ENCODE measurements at places on chromosomes 16 and 17.
A peak's percentile ranks its signal among the peaks of the same experiment; 100 is the strongest.

DNA sequence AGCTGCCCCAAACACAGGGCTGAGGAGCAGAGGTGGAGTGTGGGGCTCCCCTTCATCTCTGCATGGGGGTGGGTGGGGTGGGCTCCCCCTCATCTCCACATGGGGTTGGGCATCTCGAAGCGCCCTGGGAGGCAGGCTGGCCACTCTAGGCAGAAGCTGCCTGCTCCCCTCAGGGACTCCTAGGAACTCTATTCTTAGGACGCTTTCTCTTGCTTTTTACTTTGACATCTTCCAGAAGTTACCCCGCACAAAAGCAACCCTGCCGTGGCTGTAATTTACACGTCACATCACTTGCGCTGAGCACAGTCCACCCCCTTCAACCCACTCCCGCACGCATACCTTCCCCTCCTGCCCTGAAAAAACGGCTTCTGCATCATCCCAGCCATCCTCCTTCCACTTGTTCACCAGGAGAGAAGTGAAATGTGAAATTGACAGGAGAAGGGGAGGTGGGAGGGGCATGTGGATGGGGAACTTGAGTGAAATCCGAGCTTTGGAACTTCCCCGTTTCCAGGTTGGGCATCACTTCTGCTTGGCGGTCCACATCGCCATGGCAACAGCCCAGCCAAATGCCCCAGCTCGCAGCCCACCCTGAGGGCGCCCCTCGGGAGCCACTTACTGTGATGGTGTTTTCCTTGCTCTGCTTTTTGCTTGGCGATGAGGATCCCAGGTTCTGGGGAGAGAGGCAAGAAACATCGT lies 53.7 kb upstream of the RCVRN start:
- no peak for DNase-seq

DNA sequence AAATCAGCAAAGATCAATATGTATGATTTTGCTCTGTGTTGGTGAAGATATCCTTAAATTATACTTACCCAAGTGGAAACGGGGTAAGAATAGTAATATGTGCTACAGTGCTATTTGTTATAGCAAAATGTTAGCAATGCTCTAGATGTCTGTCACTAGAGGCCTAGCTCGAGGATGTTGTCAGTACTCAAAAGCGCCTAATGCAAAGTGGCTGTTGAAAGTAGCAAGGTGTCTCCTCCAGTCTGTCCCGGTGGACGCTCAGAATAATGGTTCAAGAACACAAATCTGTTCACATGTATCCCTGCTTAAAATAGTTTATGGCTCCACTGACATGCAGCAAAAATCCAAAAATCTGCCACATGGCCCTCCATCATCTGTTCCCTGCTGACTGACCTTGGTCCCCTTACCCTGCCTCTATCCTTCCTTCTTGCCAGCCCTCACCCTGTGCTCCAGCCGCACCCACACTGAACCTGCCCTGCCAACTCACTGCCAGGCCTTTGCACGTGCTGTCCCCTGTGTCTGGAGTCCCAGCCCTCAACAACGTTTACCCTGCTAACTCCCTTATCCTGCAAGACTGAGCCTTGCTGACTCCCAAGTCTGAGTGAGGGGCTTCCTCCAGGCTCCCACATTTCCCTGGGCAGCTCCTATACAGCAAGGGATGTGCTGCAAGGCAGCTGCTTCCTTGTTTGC lies 9.6 kb upstream of the RNF112 start:
- no peak for DNase-seq

GRCh38 chr17:19369107-19369778 lies 6.7 kb upstream of the B9D1 start:
- DNase-seq = no peak

GRCh38 chr17:4177806-4178205 lies 34.8 kb downstream of the CYB5D2 start:
- no peak for DNase-seq

DNA sequence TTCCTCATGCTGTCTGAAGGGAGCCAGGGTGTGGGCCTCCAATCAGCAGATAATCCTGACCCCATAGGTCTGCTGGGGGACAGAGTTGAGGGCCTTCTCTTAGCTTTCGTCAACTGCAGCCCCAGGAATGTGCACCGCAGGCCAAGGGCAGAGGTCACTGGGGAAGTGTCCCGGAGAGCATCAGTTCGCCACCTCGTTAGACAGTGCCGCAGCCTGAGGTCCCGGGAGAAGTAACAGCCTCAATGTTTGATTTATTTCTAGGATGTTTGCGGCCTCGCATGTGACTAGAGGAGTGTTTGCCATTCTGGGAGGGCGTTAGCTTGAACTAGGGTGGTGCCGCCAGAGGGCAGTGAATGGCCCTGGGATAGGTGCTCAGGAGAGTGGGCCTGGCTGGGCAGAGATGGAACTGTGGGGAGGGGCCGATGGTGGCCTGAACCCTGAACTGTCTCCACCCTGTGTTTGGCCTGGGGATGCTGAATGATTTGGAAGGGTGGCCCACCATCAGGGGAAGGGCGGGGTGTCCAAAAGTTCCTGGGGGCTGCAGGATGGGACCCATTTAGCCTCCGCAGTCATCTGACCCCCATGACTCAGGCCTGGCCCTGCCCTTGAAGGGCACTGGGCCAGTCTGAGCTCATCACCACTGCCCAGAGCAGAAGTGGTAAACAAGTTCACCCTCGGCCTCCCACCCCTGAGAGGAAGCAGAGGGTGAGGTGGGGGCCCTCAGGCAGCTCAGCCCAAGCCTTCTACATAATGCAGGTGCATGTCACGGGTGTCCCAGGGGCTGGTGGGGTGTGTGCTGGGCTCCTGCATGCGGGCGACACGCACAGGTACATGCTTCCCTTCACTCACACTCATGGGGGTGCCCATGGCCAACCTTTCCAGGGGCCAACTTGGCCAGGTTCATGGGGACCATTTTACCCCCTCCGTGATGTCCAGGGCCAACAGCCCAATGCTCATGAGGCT lies 12.4 kb upstream of the TAC4 start:
- no peak for DNase-seq

DNA sequence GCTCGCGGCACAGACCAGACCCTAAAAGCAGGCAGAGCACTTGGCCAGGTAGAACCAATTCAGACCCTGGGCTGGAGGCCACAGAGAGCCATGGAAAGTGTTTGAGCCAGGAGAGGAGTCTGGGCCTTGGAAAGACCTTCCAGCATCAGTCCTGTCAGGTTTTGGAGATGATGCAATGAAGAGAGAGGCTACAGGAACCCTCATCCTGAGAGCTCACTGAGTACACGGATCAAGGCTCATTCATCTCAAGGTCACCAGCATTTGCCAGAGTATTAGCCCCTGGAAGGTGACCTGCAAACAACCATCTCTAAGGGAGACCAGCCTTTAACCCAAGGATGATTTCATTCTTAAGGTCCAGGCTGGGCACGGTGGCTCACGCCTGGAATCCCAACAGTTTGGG lies 27.8 kb downstream of the TLE7 start:
- DNase-seq = no peak

DNA sequence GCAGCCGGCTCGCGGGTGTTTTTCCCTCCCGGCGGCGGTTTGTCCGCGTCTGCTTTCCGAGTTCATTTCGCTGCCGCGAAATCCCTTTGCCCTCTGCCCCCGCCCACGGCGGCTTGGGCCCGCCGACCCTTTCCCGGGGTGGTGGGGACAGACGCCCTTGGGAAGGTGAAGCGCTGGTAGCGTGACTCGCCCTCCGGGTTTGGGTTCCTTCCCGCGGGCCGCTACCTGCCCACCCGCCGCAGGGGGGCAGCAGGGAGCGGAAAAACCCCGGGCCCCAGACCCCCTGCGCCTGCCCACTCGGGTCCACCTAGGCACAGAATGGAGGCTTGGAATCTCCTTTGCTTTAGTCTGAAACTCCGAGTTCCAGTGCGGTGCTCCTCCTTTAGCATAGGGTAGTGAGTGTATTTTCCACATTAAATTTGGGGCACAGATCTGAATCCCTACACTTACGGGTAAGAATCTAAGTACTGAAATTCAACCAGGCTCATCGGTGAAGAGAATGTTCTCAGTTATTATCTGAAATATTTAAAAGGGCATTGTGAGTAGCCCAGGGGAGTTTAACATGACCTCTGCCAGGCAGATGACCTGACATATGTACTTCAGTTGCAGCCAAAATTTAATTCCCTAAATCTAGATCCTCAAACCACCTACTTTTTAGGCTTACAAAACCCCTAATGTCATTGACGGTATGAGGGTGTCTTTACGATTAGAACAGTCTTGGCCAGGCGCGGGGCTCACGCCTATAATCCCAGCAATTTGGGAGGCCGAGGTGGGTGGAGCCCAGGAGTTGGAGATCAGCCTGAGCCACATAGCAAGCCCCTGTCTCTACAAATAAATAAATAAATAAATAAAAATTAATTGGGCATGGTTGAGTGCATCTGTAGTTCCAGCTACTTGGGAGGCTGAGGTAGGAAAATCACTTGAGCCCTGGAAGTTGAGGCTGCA lies 1.0 kb downstream of the NME2 start:
- DNase-seq = peak; percentile 68

DNA sequence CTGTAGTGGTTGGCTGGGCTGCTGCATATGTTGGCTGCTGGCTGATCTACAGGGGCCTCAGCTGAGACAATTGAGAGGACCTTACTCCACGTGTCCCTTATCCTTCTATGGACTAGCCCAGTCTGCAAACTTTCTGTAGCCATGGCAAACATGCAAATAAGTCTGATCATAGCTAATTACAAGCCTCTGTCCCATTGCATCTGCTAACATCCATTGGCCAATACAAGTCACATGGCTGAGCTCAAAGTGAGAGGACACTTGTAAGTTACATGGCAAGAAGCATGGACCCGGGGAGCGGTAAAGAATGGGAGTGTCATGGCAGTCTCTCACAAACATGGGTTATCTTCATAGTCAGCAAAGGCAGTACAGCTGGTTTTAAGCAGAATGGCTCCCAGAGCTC lies 11.6 kb upstream of the IL4R start:
- no peak for DNase-seq

DNA sequence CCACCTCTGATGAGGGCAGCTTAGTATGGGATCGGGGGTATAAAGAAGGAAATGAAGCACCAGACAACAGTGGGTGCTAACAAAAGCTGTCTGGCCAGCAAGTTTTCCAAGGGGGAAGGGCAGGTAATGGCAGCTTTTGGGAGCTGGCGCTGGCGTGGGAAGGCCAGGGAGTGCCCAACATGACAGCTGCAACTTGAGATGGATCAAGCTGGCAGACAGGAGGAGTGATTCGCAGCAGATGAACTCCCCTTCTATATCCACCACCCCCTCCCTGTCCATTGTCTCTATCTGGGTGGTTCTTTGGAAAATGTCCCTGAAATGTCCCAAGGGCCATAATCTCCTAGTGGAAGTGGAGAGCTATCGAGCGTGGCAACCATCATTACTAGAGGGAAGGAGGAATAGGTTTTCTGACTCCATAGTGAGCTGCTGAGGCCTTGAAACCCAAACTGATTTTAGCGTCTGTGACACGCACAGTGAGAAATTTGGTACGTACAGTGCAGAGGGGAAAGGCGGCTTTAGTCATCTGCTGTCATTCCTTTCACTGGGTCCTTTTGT lies 4.8 kb upstream of the INPP5K start:
- no peak for DNase-seq

- DNase-seq = no peak
These were observed 40.2 kb upstream of the CLEC18A start for GRCh38 chr16:69910964-69911363.

DNA sequence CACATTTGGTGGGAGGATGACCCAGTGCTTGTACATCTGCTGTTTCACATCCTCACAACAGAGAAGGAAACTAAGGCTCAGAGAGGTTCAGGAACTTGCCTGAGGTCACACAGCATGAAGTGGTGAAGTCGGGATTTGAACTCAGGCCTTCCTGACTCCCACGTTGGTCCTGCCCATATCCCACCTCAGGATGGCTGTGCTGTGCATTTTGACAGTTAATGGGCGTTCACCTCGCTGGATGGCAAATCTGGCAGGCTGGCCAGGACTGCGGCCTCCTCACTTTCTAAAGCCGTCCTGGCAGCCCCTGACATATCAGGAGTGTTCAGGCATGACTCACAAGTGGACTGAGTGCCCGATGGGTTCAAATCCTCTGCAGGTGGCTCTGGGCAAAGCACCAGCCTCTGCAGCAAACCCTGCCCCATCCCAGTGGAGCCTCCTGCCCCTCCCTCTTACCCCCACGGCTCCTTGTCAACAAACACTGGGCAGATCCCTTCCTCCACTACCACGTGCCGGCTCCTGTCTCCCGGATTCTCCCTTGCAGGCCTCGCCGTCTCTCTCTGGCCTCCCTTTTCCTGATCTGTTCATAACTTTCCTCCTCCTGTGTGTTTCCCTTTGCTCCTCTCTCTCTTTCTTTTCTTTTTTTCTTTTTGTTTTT lies 29.2 kb downstream of the SOCS3 start:
- DNase-seq = no peak

DNA sequence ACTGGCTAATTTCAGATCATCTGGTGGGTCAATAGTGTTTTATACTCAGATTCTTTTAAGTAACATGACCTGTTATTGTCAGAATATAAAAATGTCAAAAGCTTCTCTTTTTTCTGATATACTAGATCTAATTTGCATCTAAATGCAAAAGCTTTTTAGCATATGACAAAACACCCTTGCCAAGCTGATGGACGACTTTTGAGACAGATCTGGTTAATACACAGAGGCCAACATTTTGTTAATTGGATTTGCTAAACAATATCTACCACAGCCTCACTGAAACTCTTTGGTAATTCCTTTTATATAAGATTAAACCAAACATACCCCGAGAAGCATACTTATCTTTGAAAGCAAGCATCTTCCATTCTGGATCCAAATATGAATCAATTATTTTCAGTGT lies 10.3 kb upstream of the NOL11 start:
- DNase-seq = no peak

- DNase-seq = no peak
These were observed 19.0 kb downstream of the MAP2K3 start for GRCh38 chr17:21303441-21304065.

DNA sequence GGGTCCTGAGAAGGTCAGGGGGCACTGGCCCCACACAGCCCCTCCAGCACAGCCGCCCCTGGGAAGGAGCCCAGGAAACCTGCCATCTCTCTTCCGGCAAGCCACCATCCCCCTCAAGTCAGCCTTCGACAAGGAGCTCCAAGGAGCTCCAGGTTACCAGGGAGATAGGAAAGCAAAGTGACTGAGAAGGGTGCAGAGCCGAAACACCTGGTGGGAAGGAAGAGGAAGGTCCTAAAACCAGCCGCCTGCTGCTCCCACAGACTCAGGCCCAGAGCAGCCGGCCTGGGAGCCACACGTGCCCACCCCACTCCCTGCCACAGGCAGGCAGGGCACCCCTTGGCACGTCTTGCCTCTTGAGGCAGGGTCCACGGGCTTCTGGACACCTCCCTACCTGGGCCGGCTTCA lies 80.7 kb downstream of the TIMM22 start:
- no peak for DNase-seq

DNA sequence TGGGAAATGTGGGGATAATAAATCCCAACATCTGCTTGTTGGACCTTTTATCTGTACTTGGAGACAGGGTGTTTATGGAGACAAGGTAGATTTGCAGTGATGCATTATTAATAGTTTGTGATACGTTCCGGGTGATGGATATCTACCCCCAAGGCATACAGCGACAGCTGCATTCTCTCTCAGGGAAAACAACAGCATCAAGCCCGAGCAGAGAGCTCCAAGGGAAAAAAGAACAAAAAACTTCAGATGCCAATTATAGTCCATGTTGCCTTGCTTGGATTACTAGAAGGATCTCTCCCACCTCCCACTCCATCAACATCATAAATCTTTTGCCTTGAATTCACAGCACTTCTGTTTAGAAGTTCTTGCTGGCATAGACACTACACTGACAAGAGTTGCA lies 187.5 kb upstream of the CDH11 start:
- no peak for DNase-seq

GRCh38 chr17:45951941-45952340 lies 47.1 kb upstream of the STH start:
- DNase-seq = no peak

GRCh38 chr16:47057630-47057993 lies 84.1 kb upstream of the DNAJA2 start:
- no peak for DNase-seq

Data from stimulated activated CD4-positive, alpha-beta T cell treated with anti-CD3 and anti-CD28 coated beads, Interleukin-1b, Interleukin-23, amount 100 ng/mL, for 1 hour (primary cell).